NCI-H446 (cell line): ENCODE measurements at places on chromosomes 3 and 15.

DNA sequence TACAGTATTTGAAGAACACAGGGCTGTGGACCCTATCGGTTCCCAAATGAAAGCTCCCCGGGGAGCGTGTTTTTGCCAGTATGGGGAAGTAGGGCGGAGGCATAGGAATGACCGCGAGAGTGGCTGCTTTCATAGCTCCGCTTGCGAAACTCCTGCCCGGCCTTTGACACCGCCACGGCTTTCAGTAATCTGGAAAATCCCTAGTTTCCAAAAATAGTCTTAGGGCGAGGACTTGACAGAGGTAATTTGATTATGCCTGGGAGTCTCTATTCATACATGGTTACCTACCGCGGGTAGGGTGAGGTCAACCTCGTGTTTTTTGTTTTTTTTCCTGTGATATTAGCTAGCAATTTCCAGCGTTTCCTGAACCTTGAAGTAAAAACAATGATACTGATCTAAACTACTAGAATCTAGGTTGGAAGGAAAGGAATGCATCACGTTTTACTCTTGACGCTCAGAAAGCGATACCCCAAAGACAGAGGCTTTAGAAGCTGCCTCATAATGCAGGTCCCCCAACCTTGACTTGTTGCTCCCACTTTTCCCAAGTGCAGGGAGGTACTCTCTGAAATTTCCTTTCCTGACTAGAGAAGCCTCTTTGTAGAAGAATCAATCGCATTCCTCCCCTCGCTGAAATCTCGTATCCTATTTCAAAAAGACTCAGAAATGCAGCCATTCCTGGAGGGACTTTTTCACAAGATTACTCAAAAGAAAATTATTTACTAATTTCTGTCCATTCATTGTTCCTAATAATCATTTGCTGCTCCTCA lies 894 bp upstream of the CCNL1 start:
- peak; percentile 63 for DNase-seq

DNA sequence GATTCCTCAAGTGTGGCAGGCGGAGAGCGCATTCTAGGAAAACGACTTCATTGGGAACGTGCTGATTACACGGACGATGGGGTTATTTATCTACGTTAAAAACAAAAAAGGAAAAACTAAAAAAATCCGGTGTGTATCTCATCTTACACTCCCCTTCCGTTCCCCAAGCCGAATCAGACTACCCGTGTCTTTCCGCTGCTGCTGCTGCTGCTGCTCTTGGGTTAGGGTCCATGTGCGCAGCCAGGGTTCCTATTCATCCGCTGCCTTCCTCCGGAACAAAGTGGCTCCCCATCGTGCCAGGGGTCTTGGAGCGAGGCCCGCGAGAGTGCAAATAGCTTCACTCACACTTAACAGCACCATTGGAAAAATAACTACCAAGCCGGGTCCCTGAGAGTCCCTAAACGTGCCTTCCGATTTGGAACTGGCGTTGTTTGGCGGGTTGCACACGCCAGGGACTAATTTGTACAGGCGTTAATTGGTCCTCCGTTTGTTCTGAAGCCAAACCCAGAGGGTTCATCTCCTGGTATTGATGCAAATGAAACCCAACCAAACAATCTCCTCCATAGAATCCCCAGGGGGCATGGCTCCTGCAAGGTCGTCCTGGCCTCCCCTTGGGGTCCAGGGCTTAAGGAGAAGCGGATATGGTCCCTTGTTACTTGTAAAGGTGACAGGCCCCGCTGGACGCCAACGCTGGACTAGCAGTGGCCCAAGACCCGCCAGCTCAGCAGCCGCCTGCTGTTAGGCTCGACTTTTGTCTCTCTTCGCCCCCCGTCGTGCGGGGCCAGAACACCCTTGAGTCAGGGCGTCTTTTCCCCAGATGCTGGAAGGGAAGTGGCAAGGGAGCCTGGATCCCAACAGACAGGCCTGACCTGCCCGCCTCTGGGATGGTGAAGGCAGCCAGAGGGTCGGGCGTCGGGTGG lies 11.0 kb upstream of the ONECUT1 start:
- no peak for DNase-seq

DNA sequence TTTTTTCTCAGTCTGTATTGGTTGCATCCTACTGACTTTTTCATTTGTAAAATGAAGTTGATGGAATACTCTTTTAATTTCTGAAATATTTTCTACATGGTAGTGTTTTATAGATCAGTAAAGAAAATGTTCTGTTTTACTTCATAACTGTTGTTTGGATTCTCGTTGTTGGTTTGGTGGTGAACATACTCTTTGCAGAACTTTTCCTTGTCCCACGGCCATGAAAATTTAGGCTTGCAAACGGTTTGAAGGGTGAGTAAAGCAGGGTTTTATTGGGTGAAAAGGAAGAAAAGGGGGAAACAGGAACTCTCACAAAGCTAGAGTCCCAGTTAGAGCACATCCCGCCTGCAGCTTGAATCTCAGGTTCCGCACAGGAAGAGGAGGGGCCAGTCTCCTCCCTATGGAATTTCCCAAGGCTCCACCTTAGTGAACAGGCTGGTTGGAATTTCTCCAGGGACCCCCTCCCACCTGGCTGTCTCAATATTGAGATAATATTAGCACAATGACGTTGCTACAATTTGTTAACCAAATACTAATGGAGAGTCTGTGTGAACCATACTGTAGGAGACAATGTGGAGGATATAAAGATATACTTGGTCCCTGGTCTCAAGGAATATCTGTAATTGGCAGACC lies 5.6 kb downstream of the PDCD6IP start:
- no peak for DNase-seq

GRCh38 chr3:60316121-60316797 lies 935.0 kb downstream of the FHIT start:
- peak; percentile 12 for DNase-seq

DNA sequence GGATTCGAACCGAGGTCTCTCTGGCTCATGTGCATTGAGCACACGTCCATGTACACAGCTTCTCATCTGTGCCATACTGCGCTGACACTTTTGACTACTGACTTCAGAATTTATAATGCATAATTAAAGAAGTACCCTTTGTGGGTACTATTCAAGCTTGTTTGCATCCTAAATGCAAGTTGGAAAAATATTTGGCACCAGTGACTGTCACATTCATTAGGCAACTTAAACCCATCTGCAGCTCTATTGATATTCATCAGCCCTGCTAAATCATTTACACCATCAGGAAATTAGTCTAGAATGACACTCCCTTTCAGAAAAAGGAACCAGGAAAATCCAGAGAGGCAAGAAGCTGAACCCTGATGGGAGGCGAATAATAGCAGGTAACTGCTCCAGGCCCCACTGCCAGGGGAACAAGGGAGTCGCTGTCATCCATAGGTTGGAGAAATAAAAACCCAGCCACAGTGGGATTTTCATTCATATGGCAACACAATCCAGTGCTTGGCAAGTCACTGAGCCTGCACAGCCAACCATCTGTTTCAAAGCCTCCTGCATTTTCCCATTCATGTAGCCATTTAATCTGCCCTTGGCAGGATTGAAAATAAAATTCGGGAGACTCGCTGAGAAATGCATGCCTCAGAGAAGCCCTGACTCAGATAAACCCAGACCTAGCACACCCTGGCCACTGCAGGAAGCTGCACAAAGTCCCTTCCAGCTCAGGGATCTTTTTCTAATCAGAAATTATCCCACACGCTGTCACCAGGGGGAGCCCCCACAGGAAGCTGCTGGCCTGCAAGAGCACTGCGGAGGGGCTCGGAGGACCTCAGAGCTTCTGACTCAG lies 103.0 kb upstream of the VEPH1 start:
- DNase-seq: peak; percentile 92

GRCh38 chr15:36775209-36775608 lies 195.8 kb downstream of the CDIN1 start:
- no peak for DNase-seq

GRCh38 chr3:15300323-15301078 lies 31.9 kb downstream of the SH3BP5 start:
- DNase-seq: peak; percentile 48

- DNase-seq: no peak
Observed at GRCh38 chr3:126807795-126808194, 103.8 kb downstream of the CHCHD6 start.

DNA sequence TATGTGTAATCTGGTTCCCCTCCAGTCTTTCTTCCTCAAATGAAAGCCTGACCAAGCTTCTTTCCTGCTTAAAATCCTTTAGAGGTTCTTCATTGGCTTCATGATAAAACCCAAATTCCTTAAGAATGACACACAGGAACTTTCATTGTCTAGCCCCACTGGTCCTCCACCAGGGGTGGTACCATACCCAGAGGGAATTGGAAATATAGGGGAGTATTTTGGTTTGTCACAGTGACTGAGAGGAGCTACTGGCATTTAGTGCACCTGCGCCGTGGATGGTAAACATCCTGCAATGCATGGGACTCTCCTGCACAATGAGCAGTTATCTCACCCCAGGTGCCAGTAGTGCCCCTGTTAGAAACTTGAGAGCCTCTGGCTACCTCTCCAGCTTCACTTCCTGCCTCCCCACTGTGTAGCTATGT lies 10.8 kb downstream of the ZWILCH start:
- DNase-seq: no peak

DNA sequence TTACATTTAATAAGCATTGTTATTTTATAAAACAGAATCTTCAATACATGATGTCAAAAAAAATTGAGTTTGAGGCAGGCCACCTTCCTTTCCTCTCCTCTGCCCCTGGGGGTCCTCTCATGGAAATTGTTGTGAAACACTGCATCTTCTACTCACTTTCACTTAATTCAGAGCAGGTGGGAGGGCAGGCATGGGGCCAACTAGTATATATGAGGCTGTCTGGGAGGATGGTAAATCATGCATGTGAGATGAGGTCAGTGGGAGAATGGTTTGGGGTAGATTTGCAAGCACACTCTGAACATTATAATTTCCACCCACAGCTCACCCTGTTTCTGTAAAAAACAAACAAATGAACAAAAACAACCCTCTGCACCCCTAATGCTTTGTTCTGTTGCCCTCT lies 10.4 kb upstream of the CCDC14 start:
- no peak for DNase-seq

GRCh38 chr15:52657338-52657737 lies 21.9 kb downstream of the ATOSA start:
- no peak for DNase-seq

GRCh38 chr15:75138016-75138999 lies 63.4 kb upstream of the C15orf39 start:
- DNase-seq: no peak

- DNase-seq: no peak
Observed at GRCh38 chr15:88990185-88990679, 77.1 kb upstream of the MFGE8 start.

DNA sequence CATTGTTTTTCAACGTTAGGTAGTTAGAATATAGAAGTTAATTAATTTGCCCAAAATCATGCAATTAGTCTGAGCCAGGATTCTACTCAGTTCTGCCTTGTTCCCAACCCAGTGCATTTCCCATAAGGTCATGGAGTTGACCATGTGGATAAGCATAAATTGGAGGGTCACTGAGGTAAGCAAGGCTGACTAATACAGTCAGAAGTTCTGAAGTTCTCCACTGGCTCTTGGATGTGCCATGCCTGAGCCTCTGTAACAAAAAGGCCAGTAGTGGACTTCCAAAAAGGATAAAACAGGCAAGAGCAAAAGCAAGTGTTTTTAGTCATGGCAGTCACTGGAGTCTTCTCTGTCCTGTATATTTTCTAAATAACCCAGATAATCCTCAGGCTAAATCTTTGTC lies 124.4 kb upstream of the PHLDB2 start:
- DNase-seq: no peak

DNA sequence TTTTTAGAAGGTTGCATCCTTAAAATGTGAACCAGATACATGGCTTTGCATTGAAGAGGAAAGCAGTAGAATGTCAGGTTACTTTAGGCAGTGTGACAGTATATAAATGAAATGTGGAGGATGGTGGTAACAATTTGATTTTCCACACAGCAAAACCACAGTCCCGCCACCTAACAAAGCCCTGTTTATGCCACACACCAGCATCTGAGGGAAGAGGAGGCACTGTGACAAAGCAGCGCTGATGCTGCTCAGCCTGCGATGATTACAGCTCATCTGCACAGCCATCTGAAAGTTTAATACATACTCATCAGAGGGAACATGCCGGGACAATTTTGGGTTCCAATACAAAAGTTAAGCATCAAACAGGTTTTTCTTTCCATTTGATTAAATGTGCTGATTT lies 8.9 kb downstream of the RNF7 start:
- no peak for DNase-seq

DNA sequence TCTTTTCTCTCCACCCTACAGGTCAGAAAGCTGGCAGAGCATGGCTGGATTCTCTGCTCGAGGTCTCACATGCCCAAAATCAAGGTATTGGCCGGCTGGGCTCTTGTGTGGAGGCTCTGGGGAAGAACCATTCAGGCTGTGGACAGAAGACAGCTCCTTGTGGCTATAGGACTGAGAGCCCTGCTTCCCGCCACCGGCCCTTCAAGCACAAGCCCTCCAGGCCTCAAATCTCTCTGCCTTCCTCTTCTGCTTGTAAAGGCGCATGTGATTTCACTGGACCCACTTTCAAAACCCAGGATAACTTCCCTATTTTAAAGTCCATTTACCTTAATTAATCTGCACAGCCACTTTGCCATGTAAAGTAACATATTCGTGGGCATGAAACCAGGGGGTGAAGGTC lies 36.2 kb upstream of the MGLL start:
- no peak for DNase-seq

DNA sequence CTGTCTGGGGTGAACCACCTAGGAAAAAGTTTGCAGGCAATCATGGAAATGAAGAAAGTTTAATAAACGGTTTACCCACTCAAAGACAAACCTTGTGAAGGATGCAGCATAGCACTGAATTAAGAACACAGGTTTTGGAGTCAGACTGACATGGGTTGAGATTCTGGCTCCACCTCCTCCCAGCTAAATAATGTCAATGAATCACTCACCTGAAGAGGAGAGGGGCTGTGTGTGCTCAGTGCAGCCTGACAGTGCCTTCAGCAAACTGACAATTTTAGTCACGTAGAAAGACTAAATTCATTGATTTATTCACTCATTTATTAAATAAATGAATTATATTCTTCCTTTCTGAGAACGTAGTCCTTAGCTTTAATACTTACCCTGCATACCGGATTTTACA lies 18.9 kb downstream of the NR1I2 start:
- DNase-seq: no peak

DNA sequence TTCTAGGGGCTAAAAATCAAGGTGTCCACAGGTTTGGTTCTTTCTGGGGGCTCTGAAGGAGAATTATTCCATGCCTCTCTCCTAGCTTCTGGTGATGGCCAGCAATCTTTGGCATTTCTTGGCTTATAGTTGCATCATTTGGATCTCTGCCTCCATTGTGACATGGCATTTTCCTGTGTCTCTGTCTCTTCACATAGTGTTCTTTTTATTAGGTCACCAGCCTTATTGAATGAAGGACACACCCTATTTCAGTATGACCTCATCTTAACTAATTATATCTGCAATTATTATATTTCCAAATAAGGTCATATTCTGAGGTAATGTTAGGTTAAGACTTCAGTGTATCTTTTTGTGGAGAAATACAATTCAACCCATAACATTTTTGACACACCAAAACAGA lies 3.2 kb upstream of the GBE1 start:
- DNase-seq: no peak

GRCh38 chr3:172159962-172160538 lies 120.7 kb downstream of the FNDC3B start:
- peak; percentile 70 for DNase-seq
